ENCODE measurements at places on chromosomes 3 and 15.

DNA sequence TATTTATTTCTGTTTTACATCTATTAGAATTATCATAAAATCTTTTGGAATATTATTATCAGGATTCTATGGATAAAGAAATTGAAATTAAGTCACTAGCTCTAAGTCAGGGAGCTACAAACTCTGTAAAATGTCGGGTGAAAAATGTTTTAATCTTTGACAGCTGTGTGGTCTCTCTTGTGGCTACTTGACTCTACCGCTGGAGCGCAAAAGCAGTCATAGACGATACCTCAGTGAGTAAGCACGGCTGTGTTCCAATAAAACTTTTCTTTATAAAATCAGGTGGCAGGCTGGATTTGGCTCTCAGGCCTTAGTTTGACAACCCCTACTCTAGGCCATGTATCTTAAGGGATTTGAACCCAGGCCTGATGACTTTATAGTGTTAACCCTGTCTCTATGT, 88.5 kb upstream of the PFN2 start:
- DNase-seq: no peak

- DNase-seq: no peak
Measured at GRCh38 chr15:42996871-42997270, 76.3 kb upstream of the TTBK2 start.

DNA sequence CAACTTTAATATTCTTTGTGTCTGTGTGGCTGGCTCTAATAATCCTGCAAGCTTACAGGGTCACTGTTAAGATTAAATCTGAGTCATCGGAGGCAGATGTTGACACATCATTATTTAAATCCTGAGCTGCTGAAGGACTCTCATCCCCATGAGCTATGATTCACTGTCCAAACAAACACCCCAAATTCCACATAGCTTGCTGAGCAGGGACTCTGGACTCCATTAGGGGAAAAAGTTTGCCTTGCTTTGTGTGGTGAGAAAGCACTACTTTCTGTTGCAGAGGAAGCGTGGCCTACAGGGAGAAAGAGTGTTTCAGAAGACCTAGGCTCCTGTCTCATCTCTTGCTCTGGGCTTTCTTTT, 213.7 kb downstream of the PDCD6IP start:
- DNase-seq: no peak

DNA sequence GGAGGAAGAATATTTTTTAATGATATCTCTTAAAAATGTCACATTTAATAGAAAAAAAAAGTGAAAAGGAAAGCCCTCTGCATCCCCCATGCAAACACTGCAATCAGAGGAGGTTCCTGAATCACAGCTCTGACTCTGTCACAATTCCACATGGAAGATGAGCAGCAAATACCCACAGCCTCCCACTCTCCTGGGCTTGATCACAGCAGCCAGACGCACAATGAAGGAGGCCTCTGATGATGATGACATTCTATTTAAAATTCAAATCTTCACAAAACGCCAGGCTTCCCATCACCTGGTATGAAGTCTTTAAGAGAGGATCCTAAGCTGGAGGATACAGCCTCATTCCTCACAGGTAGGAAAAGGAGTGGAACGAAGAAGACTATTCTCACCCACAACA, 9.1 kb upstream of the DIS3L start:
- DNase-seq: no peak

DNA sequence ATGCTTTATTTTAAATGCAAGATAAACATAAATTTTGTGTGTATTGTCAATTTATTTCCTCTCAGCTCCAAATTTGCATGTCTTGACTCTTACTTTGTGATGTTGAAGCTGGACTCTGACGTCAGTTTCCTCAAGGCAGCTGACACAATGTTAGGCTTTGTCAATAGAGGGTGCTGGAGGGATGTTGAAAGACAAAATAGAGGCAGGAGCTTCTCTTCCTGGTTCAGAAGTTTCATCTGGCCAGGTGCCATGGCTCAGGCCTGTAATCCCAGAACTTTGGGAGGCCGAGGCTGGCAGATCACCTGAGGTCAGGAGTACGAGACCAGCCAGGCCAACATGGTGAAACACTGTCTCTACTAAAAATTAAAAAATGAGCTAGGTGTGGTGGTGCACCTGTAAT, 408.6 kb downstream of the GBE1 start:
- DNase-seq: peak; percentile 64

DNA sequence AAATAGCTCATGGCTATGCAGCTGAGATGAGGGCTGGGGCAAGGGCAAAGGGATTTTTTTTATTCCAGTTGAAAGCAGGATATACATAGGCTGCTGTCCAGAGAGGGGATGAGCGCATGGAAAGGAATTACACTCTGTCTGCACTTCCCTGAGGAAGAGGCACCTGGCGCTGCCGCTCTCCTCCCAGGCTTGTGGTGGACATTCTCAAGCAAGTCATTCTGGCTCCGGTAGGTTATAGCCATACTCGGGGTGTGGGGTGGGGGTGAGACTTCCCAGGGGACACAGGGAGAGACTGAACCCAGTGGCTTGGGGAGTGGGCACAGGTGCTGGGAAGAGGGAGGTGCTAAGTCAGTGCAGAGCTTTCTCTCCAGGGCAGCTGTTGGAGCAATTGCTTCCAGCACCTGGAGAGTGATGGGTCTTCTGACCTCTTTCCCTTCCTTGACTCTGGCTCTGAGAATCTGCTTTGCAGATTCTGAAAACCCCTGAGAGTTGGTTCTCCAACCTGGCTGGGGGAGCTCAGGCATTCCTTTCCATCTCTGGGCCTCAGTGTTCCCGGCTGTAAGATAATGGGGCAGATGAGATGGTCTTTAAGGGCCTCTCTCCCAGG, 24.3 kb downstream of the CYP8B1 start:
- DNase-seq: no peak

DNA sequence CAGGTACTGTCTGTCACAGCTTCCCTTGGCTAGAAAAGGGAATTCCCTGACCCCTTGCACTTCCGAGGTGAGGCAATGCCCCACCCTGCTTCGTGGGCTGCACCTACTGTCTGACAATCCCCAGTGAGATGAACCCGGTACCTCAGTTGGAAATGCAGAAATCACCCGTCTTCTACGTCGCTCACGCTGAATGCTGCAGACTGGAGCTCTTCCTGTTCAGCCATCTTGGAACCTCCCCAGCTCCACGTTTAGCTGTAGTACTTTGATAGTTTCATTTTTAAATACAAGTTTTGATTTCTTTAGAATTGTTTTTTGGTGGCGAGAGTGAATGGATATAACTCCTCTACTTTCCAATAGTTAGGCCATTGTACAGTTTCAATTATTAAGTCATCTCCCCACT, 17.8 kb upstream of the HDGFL3 start:
- DNase-seq: no peak

- no peak for DNase-seq
Measured at GRCh38 chr3:72258361-72259141, 473.6 kb upstream of the PROK2 start.

DNA sequence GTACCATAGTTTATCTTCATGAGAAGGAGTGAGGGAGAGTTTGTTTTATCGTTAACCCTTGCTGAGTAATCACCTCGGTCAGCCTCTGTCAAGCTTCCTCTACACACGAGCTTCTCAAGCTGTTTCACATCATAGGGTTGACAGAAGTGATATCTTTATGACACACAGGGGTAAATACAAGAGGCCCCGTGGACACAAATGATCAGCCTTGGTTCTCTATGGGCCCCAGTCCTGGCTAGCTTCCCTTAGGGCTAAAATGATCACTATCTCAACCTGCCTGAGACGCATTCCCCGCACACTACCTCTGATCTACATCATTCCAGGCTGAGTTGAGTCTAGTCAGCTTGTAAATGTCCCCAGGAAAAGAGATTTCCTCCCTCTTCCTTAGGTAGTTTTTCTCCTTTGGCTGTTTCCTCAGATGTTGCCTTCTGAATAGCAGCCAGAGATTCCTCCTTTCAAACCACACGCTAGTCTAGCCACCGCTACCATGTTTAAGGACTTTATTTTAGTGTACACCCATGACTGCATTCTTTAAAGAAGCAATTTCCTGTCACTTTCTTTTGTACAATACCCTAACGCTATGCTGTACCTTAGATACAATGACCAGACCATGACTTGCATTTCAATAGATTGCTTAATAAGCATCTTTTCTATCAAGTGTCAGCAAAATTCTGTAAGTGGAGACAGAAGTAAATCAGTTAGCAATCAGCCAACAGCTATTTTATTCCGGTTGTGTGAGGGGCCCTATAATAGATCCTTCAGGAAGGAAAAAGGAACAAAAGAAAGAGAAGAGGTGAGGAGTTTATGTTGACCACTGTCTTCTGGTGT, 35.1 kb upstream of the PPARG start:
- peak; percentile 58 for DNase-seq

DNA sequence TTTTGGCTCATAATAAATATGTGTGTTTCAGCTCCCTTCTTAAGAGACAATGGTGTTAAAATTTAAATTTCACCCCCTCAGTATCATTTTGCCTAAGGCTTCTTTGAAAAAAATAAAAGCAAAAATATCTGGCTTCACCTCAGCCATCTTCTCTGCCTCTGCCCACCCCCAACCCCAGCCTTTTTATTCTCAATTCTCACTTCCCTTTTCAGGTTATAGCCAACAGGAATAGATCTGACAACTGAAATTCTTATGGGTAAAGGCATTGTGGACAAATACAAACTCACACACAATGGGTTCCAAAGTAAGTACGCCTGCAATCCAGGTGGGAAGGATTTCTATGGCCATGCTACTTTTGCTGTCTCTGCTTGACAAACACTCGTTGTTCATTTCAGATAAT, 399.0 kb upstream of the ARRDC4 start:
- peak; percentile 26 for DNase-seq

DNA sequence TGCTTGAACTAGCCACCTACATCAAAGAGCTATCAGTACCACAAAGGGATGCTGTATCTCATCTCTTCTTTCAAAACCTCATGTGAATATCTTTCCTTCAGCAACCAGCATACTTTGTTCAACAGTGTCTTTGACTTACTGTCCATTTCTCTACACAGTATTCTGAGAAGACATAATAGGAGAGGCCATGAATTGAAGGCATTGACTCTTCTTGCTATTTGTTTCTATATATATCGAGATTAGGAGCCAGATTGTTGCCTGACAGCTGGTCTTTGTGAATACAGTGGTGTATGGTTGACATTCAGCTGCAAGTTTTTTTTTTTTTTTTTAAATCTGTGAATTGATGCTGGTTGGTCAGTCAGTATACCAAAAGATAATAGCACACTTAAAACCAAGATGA, 12.1 kb upstream of the CSRNP1 start:
- DNase-seq: no peak

GRCh38 chr3:65971293-65972252, 67.1 kb downstream of the MAGI1 start:
- DNase-seq: no peak

GRCh38 chr15:79957741-79958140, 13.3 kb downstream of the BCL2A1 start:
- DNase-seq: no peak

- no peak for DNase-seq
Measured at GRCh38 chr3:139509631-139510030, 29.9 kb downstream of the RBP1 start.

DNA sequence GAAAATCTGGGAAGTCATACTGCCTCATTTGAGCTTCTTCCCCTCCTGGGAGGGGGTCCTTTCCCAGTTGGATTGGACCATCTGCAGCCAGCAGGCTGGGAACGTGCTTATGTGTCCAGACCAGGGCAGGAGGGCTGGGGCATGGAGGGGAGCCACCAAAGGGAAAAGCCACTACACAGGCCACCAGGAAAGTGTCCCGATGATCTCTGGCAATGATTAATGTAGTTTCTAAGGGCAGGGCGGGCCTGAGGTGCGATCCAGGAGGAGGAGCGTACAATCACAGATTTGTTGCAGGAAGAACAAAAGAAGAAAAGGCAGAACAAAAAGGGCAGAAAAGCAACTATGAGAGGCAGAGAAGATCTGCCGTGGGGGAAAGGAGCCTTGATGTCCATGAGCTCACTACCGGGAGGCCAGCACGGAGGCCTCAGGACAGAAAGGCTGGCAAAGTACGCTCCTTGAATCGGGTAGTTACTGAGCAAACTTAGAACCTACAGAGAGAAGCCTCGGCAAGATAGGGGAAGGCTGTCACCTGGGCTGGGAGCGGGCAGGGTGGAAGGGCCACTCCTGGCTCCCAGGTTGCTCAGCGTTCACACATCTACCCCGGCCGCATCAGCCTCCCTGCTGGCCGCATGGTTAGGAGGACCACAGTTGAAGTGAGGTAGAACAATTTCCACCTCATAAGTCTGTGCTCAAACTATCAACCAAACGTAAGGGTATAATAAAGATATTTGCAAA, 79.5 kb upstream of the PCSK6 start:
- DNase-seq: no peak

DNA sequence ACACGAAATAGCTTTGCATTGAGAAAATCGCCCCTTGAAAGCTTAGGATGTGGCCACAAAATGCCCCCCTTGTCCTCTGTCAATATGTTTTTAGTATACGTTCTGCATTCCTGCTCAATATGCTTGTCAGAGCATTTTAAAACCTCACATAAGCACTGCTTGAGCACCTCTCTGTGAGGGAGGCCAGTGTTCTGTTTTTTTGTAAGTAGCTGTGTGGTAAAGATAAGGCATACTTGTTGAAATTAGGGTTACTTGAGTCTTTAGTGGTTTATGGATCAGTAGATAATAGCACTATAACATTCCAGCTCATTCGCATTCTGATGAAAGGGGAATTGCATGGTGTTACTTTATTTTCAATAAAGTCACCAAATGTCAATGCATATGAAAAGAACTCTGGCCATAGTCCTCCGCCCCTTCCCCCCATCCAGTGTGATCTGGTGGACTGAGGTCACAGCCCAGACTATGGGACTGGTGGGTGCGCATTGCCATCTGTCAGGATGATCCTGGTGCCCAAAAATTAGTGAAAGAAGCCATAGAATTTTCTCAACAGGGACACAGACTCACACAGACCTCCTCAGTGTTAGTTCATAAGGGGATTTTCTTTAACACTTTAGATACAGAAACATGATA, 33.1 kb downstream of the IL1RAP start:
- peak; percentile 89 for DNase-seq

DNA sequence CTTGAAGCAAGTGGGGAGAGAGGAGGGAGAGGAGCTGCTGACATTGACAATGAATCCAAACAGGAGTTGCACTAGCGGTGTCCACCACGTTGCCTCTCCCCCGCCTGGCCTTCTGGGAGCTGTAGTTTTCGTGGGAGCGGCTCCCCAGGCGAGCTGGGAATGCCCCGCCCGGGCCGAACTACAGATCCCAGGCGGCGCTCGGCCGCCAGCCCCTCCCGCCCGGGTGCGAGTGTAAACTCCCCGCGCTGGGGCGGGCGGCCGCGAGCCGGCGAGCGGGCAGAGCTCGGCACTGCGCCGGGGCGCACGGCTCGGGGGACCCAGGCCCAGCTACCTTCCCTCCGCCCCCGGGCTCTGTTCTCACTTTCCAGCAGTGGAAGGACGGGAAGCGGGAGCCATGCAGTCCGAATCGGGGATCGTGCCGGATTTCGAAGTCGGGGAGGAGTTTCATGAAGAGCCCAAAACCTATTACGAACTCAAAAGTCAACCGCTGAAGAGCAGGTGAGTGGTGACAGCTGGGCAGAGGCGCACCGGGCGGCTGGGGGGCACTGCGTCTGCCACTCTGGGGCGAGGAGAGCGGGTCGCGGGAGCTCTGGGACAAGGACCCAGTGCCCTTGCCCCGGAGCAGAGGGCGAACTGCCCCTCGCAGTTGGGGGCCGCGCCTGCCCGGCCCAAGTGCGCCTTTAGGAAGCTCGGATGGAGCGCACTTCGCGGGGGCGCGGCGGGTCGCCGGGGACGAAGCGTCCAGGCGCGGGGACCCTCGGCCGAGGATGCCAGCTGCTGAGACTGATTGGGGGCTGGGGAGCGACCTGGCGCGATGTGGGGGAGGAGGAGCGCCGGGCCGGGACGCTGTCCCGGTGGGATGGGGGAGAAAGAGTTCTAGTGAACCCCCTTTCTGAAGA, at the start of gene MITF:
Gene MITF, plus strand, starts transcription at position 261 of the 899 bp plus-strand sequence. Its CDS starts 134 bp downstream, at position 395.
- DNase-seq: peak; percentile 92

- DNase-seq: no peak
Measured at GRCh38 chr3:60935709-60936108, 315.5 kb downstream of the FHIT start.
